ENCODE measurements at places on chromosomes 12 and 14. TPM values are rescaled to one million over a fixed set of nuclear protein-coding genes. Genes with fewer than 3 reads are reported as not detected.

DNA sequence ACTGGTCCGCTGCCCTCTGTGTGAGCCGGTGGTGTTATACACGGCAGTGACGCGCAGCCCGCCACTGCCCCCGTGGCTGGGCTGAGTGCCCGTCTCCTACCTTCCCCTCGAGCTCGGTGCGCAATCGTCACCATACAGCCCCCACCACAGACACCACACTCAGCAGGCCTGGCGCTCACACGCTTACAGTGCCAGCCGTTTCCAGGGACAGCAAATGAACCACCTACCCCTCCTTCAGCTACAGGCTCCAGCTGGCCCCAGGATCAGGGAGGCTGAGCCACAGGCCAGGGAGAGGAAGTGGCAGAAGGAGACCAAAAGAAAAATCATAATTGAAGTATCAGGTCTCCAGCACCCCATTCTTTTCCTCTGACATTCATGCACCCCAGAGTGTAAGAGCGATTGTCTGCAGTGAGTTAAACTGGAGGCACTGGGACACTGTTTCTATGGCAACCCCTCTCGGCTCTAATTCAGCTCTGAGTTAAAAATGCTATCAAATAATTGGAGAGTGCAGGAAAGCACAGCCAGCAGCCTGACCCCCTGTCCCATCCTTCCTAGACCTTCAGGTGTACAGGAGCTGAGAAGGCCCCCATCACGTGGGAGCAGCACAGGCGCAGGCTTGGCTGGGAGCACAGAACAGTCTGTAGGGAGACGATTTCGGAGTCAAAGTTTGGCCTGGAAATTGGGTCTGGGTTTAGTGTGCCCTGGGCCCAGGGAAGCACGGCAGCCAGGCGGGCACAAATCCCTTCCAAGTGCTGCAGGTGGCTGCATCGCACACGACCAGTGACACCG lies 18.0 kb downstream of the LRTM2 start:
- no peak for DNase-seq

DNA sequence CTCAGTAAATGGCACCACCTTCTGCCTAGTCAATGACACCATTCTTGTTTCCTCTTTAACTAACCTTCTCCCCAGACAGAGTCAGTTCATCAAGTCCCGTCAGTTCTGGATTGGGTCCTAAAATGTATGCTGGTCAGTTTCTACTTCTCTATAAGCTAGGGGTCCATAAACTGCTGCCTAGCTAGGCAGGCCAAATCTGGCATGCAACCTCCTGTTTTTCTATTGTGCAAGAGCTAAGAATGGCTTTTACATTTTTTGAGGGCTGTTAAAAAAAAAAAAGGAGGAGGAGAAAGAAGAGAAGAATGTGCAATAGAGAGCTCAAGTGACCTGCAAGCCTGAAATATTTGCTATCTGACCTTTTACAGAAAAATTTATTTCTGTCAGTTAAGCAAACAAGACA lies 6.4 kb upstream of the TMED10 start:
- DNase-seq = no peak

The GPR84 gene
- polyA plus RNA-seq = 0.27 TPM

GRCh38 chr12:49541911-49542505 lies 3.2 kb downstream of the KCNH3 start:
- DNase-seq = no peak

- no peak for DNase-seq
Observed at GRCh38 chr12:69468237-69469026, 1.8 kb upstream of the FRS2 start.

GRCh38 chr12:18935371-18935965 lies 194.1 kb upstream of the PLEKHA5 start:
- no peak for DNase-seq

- no peak for DNase-seq
Observed at GRCh38 chr12:33267641-33268040, 172.0 kb downstream of the SYT10 start.

The TAS2R43 gene
- not detected for polyA plus RNA-seq

The NELL2 gene
- polyA plus RNA-seq = 0.27 TPM

DNA sequence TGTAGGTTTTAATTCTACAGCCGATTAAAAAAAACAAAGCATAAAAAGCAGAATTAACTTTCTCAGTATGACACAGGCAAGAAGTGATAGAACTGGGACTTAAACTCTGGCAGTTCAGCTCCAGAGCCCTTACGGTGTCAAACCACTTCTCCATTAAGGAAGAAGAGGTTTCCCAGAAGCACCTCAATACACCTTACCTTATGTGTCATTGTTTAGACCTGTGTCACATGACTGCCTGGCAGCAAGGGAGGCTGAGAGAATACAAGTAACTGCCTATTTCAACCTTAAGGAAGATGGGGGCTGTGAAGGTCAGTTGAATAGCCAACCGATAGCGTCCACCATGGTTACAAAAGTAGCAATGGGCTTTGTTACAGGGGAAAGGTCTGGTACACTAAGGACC lies 54.6 kb upstream of the ARHGAP5 start:
- DNase-seq = no peak

The SNW1 gene
- 34.3 TPM for polyA plus RNA-seq

- DNase-seq = no peak
Observed at GRCh38 chr14:104364830-104365229, 214.7 kb upstream of the C14orf180 start.

All from pancreas (tissue), 10 donors.